Thymus (tissue), 14 donors: ENCODE measurements at places on chromosomes 1 and 21.

GRCh38 chr1:12075195-12076114, 12.4 kb downstream of the TNFRSF8 start:
- DNase-seq = no peak

DNA sequence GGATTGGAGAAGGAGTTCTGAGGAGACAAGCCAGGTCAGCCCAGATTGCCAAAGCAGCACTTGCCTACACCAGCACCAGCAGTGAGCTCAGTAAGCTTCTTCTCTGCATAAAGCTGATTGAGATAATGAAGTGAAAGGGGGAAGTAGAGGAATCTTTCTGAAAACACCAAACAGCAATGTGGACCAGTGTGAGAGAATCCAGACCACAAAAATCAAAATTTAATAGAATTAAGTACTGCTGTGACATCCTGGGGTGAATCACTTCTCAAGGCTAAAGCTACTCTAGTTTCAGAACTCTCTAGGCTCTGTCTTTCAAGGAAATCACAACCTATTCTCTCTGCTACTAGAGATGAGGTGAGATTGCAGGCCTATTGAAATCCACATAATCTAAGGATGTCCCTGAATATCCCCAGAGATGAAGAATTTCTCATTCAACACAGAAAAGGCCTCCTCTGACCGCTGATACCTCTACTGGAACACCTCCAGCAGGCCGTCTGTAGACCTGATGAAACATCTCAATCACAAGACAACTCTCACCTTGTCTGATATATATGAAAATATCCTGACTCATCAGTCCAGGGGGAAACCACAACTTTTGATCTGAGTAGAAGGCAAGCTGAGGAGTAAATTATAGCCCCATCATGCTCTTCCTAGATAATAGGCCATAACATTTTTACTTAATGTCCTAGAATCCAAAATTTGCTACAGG, at the start of gene FCRL4:
FCRL4 (minus strand) TSS at position 127 of the 709 bp plus-strand sequence. CDS start 141 bp downstream, outside the sequence.
- no peak for DNase-seq

DNA sequence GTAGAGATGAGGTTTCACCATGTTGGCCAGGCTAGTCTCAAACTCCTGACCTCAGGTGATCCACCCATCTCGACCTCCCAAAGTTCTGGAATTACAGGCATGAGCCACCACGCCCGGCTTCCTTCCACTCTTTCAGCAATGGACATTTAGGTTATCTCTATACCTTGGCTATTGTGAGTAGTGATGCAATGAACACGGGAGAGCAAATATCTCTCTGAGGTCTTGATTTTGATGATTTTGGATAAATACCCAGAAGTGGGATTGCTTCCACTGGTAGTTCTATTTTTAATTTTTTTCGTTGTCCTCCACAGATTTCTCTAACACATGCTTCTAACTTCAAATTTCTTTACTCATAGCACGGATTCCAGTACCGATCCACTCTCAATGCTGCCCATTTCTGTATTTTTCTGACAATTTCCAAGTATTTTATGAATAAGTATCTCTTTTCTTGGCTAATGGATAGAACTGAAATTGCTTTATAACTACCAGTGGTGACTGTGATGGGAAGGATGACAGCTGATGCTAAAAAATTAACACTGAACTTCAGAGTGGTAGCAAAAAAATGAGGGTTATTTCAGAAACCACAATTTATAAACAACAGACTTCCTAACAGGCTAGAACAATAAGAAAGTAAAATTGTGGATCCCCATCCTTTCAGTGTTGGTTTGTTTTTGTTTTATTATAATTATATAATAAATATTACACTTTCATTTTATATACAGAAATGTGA, 327.5 kb upstream of the RUNX1 start:
- no peak for DNase-seq

DNA sequence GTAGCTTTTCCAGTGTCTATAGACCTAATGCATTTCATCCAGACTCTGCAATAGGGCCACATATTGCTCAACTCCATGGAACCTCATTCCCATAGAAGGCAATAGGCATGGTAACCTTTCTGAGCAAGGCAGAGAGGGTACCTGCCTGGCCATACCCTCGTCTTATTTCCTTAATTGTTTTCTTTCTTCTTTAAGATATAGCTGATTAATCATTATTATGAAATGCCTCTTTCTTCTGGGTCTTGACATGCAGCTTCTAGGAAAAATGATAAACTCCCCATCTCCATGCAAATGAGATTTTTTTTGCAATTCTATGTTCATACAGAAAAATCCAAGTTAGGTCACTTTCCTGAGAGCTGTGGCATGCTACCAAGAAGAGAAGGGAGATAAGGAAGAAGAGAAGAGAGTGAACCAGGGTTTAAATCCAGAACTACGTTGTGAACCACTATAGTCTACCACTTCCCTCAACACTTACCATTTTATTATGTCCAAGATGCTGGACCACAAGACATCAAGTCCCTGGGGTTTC, 33.0 kb upstream of the IL20 start:
- DNase-seq = no peak

DNA sequence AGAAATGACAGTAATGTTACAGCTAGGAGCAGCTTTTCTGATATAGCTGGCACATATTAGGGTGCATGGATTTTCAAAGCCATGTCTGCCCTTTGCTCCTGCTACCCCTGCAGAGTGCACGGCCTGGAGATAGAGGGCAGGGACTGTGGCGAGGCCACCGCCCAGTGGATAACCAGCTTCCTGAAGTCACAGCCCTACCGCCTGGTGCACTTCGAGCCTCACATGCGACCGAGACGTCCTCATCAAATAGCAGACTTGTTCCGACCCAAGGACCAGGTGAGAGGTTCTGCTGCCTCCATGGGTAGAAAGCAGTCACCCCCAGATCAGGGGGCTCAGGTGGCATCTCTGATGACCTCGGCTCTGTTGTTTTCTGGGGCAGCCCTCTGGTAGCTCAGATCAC, 9.8 kb downstream of the MTARC1 start:
- no peak for DNase-seq

DNA sequence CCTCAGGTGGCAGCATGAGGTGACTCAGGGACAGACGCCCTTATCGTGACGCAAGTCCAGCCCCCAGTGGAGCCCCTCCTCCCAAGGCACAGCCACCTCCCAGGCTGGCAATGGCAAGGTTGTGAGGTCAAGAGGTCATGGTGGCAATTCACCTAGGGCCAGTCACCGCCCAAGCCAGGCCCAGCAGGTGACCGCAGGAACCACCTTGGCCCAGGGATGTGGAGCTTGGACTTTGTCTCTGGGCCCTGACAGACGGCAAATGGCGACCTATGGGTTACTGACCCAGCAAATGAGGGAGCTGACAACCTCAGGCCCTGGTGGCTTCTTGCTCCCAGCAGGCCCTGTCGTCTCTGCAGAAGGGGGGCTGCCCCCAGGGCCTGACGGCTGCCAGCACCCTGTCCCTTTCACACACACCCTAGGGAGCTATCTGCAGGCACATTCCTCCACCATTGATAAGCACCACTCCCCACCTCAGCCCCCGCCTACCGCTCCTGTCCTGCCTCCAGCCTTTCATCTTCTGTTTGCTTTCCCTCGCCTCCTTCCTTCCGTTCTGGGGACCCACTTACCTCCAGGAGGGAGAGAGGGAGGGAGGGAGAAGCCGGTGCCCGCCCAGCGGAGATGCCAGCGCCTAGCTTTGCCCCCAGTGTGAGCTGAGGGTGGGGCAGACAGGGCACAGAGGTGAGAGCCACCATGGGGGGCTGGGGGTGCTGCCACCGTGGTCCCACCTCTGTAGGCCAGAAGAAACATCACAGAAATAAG, 12.1 kb downstream of the EPHA2 start:
- peak; percentile 27 for DNase-seq

GRCh38 chr1:106960412-106960811, 96.1 kb upstream of the PRMT6 start:
- DNase-seq = no peak

DNA sequence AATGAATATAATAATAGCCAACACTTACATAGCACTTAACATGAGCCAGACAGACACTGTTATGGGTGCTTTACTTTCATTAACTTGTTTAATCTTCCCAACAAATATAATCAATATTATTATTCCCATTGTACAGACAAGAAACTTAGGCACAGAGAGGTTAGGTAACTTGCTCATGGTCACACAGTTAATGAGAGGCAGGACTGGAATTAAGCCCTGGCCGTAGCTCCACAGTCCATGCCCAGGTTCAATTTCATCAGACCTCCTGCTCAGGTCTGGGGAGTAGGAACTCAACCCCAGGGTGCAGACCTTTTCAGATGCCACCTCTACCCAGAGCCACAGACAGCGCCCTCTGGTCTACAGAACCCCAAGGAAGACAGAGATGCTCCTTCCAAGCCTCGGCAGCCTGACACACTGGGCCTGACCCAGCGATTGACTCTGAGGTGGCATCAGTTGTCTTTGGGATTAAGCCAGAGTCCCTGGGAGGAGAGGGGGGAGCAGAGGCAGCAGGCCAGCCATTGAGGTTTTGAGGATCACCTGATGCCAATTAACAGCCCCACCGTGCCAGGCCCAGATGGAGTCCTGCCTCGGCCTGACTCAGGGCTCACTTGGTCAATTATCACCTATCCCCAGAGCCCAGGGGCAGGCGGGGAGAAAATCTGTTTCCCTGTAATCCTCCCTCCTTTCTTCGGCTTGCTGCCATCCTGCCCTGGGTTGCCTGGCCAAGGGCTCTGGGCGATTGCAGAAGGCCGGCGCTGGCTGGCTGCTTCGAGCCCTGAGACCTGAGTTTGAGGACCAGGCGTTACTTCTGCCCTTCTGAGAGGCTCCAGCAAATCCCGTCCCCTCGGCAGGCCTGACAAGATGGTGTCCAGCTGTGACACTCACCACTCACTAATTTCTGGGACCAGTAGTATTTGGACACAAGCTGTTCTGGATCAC, 116.7 kb downstream of the LACTBL1 start:
- no peak for DNase-seq

- no peak for DNase-seq
These were observed 23.0 kb downstream of the SNRNP40 start for GRCh38 chr1:31273619-31274018.

DNA sequence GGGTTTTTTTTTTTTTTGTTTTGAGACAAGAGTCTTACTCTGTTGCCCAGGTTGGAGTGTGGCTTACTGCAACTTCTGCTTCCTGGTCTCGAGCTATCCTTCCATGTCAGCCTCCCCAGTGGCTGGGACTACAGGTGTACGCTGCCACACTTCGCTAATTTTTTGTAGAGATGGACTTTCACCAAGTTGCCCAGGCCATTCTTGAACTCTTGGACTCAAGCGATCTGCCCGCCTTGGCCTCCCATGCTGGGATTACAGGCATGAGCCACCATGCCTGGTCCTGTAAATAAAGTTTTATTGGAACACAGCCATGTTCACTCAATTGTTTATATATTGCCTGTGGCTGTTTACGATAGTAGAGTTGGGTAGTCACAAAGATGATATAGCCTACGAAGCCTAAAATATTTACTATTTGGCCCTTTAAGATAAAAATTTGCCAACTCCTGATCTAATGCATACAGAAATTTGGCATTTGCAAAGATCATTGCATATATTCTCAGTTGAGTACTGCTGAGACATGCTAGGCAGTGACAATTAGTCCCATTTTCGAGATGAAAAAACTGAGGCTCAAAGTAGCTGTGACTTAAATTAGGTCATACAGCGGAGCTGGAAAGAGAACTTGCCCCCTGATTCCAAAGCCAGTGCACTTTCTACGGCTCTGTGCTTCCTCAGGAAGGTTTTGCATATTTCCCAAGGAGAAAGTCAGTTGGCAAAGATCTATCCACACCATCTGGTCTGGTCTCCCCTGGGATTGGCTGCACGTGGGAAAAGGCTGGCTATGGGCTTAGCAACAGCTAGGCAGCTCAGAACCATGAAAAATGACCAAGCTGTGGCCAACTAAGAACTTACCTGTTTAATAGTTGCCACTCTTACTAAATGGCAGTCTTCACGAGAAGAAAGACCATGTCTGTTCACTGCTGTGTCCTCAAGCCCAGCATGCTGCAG, 19.4 kb downstream of the MECR start:
- no peak for DNase-seq

DNA sequence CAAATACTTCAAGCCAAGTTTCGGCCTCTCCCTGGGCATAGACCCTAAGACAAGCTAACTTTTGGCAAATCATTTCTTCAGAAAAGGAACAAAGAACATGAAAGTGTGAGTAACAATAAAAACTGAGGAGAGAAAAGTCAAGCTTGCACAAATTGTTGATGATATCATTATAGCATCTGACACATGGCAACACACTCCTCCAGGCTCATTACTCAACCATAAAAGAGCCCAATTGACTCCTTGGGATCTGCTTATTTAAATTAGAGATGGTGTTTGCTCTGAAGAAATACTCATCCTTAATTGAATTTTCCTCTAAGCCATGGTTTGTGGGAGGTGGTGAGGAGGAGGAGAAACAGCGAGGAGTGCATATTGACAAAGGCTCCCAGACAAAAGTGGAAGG, 54.5 kb downstream of the TNFSF4 start:
- no peak for DNase-seq

DNA sequence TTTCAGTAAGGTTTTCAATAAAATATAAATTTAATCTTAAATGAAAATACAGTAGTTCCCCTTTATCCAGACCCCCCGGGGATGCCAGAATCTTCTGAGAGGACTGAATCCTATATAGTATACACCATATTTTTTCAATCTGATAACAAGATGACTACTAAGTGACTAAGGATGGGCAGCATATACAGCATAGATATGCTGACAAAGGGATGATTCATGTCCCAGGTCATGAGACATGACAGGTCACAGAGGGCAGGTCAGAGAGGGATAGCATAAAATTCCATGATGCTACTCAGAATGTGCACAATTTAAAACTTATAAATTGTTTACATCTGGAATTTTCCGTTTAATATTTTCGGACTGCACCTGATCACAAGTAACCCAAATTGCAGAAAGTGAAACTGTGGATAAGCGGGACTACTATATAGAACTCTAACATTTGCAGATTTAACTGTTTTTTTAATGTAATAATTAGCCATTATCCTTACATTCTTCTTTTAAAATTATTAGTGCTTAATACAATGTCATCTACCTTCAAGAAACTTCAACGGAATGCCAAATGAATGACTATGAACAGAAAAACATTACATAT, 48.8 kb downstream of the LRRC40 start:
- no peak for DNase-seq

- DNase-seq = no peak
These were observed 114.6 kb downstream of the UCK2 start for GRCh38 chr1:165942062-165942461.

DNA sequence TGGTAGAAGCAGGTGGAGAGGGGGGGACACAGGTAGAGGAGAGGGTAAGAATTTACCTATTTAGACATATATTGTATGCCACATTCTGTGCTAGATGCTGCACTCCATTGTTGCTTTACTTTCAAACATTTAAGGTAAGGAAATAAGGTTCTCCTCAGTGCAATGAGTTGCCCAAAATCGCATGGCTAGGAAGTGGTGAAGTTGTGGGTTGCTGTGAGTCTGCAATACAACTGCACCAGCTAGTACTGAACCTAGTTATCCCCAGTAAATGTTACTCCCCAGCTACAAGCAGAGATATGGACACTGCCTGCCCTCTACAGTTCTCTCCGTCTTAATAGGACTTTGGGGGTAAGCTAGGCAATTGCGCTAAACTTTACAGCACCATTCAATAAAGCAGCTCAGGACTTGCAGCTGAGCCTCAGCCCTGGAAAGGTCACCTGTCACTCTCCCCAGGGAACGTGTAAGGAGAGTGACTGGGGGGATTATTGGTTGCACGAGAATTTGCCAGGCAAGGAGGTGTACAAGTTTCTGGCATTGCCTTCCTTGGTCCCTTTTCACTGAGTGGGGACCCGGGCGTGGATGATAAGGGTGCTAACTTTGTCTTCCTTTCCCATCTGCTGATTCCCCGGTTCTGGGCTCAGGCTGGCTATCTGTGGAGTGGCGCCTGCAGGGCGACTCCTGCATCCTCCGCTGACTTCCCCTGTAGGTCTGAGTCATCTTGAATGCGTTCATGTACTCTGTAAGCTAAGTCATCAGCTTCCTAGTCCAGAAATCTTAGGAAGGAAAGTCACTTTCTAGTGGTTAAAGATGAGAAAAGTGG, 71.3 kb upstream of the CNTN2 start:
- no peak for DNase-seq
